Stimulated activated CD8-positive, alpha-beta memory T cell treated with anti-CD3 and anti-CD28 coated beads, Interleukin-12 subunit alpha, Interleukin-12 subunit beta, amount 100 ng/mL, for 1 hour (primary cell): ENCODE measurements at places on chromosomes 12 and 14.

DNA sequence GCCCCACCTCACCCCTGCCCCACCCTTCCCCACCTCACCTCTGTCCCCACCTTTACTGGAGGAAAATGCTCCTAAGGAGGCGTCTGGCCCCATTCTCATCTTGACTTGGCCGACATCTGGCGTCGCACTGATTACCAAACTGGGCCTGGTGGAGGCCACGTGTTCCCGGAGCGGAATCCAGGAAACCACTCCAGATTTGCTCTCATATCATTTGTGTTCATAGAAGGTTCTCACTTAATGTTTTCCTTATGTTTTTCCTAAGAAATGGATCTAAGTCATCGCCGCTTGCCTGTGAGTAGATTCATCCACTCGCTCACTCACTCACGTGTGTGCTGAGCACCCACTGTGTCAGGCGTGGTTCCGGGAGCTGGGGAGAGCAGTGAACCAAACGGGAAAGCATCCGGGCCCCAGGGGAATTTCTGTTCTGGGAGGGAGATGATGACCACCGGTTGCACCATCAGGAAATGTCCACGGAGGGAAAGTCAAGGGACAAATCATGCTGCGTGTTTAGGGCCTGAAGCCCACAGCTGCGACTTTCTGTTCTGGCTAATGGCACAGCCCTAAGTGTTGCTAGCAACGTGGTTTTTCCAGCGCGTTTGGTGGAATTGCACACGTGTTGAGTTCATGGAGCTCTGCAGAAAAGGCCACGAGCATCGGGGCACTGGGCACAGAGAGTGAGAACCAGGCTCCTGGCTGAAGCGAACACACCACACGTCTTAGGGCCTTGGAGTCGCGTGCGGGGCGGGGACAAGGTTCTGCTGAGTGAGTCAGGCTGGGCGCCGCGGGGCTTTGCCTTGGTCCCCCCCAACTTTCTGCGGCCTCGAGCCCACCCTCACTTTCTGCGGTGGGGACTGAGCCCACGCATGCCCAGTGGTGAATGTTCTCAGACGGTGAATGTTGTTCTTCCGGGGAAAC, 57.7 kb downstream of the ADGRD1 start:
- no peak for DNase-seq

GRCh38 chr14:74508292-74508731, 14.7 kb downstream of the ISCA2 start:
- DNase-seq = no peak

- DNase-seq = no peak
These were observed 17.5 kb downstream of the ATXN2 start for GRCh38 chr12:111581434-111582132.

DNA sequence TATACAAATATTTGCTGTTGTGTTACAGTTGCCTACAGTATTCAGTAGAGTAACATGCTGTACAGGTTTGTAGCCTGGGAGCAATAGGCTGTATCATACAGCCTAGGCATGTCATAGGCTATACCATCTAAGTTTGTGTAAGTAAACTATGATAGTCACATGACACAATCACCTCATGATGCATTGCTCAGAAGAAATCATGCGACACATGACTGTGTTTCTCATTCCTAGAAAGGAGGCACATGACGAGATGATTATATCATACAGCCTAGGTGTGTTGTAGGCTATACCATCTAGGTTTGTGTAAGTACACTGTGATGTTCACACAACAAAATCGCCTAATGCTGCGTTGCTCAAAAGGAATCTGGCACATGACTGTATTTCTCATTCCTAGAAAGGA, 31.9 kb downstream of the NOPCHAP1 start:
- no peak for DNase-seq

DNA sequence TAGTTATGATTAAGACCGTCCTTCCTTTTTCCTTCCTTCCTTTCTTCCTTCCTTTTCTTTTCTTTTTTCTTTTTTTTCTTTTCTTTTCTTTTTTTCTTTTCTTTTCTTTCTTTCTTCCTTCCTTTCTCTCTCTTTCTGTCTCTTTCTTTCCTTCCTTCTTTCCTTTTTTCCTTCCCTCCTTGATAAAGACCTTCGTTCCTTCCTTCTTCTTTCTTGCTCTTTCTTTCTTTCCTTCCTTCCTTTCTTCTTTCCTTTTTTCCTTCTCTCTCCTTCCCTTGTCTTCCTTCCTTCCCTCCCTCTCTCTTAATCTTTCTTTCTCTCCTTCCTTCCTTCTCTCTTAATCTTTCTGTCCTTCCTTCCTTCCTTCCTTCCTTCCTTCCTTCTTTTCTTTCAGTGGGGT, 130.9 kb downstream of the PAPOLA start:
- DNase-seq = no peak

DNA sequence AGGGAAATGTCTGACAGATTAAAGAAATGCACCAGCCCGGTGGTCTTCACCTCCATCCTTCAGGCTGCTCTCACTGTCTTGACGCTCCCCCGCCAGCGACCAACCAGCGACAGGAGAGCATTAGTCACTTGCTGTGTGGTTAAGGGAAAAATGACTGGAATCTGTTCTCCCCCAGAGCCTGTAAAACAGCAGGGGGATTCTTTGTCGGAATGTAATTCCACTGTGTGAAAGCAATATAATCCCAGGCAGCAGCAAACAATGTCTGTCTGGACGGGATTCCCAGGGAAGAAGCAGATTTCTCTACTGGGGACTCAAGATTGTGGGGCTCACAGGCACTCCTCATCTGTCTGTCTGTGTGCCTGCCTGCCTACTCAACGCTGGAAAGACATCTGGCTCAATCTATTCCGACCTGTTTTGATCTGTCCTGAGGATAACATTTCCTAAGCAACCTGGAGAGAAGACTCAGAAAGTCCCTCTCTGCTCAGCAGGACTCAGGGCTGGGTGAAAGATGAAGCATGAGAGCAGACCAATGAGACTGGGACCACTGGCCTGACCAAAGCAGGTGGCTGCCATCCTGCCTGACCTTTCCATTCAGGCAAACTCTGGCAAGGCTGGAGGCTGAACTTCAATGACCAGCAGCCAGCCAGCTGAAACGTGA, 54.6 kb downstream of the NUAK1 start:
- no peak for DNase-seq

GRCh38 chr12:8052679-8053078, 13.5 kb downstream of the C3AR1 start:
- DNase-seq = no peak

DNA sequence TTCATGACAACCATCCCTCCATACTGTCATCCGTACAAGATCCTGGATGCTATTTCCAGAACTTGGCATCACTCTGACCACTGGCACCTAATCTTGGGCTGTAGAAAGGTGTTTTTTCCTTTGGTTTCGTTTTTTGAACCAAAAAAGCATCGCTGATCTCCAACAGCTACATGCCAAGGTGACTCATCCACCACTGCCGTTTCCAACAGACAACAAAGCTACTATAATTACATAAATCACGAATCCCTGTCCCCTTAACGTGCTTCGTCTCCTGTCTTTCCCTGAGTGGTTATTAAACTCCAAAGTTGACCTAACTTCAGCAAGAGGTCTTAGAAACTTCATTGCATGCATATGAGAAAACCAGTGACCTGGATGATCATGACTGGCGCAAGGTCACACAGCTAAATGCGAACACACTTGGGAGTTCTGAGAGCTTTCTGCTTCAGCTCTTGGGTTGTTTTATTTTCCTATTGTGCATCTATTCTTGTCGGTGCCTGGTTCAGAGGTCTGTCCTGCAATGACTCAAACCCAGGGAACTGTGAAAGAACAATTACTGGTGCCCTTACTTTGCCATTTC, 99.9 kb downstream of the PPM1H start:
- DNase-seq = no peak

GRCh38 chr12:89211456-89211855, 140.8 kb downstream of the DUSP6 start:
- DNase-seq = no peak

- peak; percentile 72 for DNase-seq
These were observed 50.5 kb downstream of the IRF2BPL start for GRCh38 chr14:76977793-76978720.

- no peak for DNase-seq
These were observed 77.7 kb downstream of the MAP3K9 start for GRCh38 chr14:70731447-70732239.

DNA sequence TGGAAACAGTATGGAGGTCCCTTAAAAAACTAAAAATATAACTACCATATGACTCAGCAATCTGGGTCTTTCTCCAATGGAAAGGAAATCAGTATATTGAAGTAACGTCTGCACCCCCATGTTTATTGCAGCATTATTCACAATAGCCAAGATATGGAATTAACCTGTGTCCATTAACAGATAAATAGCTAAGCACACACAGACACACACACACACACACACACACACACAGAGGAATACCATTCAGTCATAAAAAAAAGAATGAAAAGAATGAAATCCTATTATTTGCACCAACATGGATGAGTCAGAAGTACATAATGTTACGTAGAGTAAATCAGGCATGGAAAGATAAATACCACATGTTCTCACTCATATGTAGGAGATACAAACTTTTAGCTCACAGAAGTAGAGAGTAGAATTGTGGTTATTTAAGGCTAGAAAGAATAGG, 4.7 kb downstream of the KLRK1 start:
- no peak for DNase-seq

GRCh38 chr14:103519837-103520212, 2.8 kb downstream of the CKB start:
- DNase-seq = no peak
